ENCODE measurements at places on chromosomes 11 and 22.

GRCh38 chr11:68504432-68505066 lies 44.0 kb downstream of the PPP6R3 start:
- no peak for DNase-seq

GRCh38 chr11:130725421-130726233 lies 190.7 kb downstream of the SNX19 start:
- no peak for DNase-seq

- no peak for DNase-seq
Observed at GRCh38 chr11:132528181-132528580, 1004.1 kb downstream of the OPCML start.

GRCh38 chr22:37472418-37473006 lies 13.7 kb downstream of the MFNG start:
- DNase-seq, result no peak

DNA sequence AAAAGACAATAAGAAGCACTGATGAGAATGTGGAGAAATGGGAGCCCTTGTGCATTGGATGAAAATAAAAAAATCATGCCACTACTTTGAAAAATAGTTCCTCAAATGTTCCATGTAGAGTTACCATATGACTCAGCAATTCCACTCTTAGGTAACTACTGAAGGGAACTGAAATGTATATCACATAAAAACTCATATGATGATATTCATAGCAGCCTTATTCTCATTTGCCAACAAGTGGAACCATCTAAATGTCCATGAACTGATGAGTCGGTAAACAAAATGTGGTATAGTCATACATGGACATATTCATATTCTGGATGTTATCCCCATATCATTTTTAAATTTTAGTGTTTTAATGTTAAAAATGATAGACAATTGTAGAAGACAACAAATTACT lies 3.5 kb downstream of the KRTAP5-9 start:
- no peak for DNase-seq

GRCh38 chr22:50469377-50470305 lies 5.2 kb downstream of the SBF1 start:
- no peak for DNase-seq

- DNase-seq, result no peak
Observed at GRCh38 chr22:28025333-28025732, 106.3 kb upstream of the PITPNB start.

DNA sequence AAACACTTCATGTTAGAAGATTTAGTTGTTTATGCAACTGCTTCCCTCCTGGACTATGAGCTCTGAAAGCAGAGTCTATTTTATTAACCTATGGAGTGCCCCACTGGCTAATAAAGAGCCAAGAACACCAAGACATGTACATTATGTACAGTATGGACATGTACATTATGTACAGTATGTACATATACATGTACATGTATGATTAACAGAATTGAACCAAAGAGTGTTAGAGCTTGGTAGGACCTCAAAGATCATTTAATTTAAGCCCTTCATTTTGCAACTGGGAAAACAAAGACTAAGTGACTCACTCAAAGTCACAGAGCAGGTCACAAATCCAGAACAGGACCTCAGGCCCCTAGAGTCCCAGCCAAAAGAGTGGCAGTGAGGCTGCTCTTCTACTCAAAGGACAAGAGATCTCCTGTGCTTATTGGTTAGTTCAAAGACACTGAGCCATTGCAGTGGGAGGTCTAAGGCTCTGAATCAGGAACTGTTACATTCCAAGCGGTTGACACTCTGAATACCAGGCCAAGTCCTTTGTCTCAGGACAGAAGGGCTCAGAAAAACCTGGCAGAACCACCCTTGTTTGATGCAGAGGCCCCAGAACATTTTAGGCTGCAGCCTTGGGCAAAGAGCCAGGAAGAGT lies 103.8 kb downstream of the FAM168A start:
- peak; percentile 82 for DNase-seq

- DNase-seq, result no peak
Observed at GRCh38 chr22:49198705-49199084, 629.0 kb downstream of the BRD1 start.

DNA sequence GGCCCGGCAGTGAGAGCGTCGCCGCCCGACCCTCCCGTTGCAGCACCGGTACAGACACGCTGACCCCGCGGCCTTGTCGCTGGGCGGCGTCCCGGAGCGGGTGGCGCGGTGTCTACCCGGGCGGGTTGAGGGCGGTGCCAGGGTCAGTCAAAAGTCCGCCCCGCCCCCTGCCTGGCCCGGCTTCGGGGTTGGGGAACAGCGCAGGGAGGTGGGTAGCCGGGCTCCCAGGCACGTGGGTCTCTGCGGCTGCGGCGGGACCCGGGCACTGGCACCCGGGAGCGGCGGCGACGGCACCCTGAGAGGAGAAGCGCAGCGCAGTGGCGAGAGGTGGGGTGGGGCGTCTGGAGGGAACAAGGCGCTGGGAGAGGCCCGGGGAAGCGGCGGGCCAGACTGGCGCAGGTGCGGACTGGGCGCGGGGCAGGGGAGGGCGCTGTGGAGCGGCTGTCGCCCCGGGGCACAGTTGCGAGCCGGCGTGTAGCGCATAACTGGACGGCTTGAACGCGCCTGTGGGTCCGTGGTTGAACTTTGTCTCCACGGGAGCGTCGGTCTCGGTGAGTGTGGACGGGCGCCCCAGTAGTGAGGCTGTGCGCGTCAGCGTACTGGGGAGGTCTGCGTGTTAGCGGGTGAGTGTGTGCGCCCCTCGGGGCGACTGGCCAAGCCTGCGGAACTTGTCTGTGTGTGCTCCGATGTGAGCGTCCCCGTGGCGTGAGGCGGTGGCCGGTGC lies at the start of gene P2RY2:
P2RY2 (plus strand) TSS at position 176 of the 724 bp plus-strand sequence. CDS start 15,879 bp downstream, outside the sequence.
- peak; percentile 85 for DNase-seq

GRCh38 chr11:36094164-36094563 lies 150.3 kb downstream of the LDLRAD3 start:
- DNase-seq, result peak; percentile 47

DNA sequence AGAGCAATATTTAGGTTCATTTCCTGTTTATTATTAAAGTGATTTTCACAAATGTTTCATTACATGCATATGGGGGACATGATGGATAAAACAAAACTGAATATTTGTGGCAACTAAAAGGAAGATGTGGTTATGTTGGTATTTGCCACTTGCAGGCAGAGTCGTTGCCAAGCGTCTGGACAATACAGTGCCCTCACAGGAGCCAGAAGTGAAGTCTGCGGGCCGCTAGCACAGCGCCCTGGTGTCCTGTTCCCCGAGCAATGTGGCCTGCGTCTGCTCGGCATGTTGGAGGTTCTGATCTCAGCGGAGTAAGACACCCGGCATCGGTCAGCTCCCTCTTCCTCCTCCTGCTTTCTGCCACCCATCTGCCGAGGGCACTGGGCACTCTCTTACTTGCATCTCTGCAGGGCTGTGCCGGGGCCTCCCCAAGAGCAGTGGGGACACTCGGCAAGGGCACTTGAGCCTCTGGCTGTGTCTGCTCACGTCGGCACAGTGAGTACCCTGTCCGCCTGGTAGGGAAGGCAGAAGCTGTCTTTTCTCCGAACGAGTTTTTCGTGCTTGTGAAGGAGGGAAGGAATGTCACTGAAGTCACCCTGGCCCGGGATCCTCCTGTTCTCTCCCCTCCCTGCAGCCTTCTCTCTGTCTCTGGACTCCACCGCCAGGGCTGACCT lies 10.5 kb upstream of the TTLL12 start:
- DNase-seq, result peak; percentile 39

- no peak for DNase-seq
Observed at GRCh38 chr11:76161261-76161961, 44.9 kb downstream of the WNT11 start.

DNA sequence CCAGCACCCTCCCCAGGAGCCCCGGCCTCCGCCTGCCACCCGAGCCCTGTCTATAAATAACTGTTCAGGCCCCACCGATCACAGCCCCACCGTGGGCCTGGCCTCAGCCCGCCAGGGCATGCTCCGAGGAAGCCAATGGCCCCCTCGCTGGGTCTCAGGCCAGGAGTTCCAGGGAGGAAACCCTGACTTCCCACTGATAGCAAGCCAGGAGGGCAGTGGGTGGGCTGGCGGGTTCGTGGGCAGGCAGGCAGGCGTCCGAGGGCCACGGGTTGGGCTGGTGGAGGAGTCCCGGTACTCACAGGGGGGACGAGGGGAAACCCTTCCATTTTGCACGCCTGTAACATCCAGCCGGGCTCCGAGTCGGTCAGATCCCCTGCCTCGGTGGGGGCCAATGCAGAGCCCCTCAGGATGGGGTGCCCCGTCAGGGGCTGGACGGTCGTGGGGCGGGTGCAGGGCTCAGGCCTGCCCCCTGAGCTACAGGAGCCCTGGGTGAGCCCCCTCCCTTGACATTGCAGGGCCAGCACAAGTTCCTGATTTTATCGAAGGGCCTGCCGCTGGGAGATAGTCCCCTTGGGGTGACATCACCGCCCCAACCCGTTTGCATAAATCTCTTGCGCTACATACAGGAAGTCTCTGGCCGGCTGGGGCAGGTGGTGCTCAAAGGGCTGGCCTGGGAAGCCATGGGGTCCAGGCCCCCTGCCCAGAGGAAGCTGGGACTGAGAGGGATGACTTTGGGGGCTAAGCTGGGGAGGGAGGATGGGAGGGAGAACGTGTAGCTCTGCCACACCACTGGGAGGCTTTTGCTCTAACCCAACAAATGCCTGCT lies at the start of gene SPI1:
SPI1 (minus strand) TSS at position 538 of the 826 bp plus-strand sequence; CDS start at position 344, 194 bp downstream.
- no peak for DNase-seq

GRCh38 chr11:133545199-133545803 lies 13.0 kb upstream of the OPCML start:
- DNase-seq, result no peak

- DNase-seq, result peak; percentile 86
Observed at GRCh38 chr11:102111787-102112508, 1.7 kb downstream of the YAP1 start.

DNA sequence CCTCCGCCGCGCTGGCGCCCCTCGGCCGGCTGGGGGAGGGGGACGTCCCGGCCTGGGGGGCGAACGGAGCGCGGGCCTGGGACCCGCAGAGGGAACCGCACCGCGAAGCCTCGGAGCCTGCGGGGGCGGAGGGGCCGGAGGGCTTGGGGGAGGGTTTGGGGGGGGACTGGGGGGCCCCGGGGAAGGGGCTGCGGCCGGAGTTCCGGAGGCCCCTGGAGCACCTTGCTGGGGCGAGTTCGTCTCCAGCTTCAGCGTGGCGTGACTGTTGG lies 261 bp upstream of the SCT start:
- no peak for DNase-seq
